ENCODE measurements at places on chromosomes 12 and 14.

DNA sequence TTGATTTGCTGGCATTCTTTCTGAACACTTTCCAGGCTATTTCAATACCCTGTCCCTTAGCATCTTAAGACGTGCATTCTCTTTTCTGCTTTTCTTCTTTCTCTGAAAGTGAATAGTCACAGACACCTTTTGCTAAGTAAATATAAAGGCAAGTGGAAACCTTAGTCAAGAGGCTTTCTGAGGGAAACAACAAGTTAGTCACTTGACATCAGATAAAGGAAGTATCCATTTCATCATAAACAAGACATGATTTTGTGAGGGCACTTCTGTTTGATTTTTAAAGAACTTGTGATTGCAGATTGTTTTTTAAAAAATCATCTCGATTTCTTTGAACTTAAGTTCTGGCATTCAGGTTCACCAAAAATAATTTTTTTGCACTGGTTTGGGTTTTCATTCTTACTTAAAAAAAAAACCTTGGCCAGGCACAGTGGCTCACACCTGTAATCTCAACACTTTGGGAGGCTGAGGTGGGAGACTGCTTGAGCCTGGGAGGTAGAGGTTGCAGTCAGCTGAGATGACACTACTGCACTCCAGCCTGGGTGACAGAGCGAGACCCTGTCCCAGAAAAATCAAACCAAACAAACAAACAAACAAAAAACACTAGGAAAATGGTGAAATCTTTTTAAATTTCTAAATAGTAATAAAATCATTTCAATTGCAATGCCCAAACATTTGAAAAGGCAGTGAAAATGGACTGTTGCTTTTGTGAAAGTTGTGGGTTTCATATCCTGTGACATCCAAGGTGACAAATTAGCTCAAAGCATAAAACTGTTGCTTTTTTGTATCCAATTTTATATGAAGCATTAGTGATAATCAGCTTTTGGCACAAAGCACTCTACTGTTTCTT, 8.3 kb upstream of the KLHL42 start:
- DNase-seq, result no peak

- no peak for DNase-seq
Measured at GRCh38 chr12:81416571-81416970, 338.7 kb downstream of the ACSS3 start.

- no peak for DNase-seq
Measured at GRCh38 chr12:43069768-43070221, 480.2 kb upstream of the PRICKLE1 start.

DNA sequence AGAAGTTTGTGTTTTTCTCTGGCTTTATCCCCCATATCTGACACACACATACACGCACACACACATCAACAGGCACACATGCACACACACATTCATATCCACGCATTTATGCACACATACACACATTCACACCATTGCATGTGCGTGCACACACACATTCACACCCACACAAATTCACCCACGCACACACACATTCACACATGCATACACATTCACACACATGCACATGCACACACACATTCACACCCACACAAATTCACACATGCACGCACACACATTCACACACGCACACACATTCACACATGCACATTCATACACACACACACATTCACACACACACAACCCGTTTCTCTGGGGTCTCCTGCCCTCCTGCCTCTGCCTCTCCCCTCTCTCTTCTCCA, 264.2 kb downstream of the BCL11B start:
- no peak for DNase-seq

Data from NCI-H2171 (cell line).